ENCODE measurements at places on chromosomes 12 and 14. TPM values are rescaled to one million over a fixed set of nuclear protein-coding genes. Genes with fewer than 3 reads are reported as not detected.
A peak's percentile ranks its signal among the peaks of the same experiment; 100 is the strongest.

Gene ENDOU
- total RNA-seq = not detected

Gene ZNF10
- total RNA-seq = 10.9 TPM

Gene IFT81
- 6.3 TPM for total RNA-seq

Gene PLEKHG7
- 1.3 TPM for total RNA-seq

Gene MYO1H
- total RNA-seq = not detected

Gene DCN
- total RNA-seq = 1.6 TPM

Gene P2RX7
- total RNA-seq = 9.1 TPM

Gene RIPK3
- 26.4 TPM for total RNA-seq

Gene OTX2
- total RNA-seq = not detected

Gene HRK
- 0.34 TPM for total RNA-seq

Gene TEX52
- total RNA-seq = not detected

Gene TESPA1
- total RNA-seq = 13.8 TPM

Gene AQP2
- total RNA-seq = not detected

Gene GPR132
- total RNA-seq = 33.7 TPM

Gene SLC39A2
- total RNA-seq = not detected

Gene KLRC2
- 3.2 TPM for total RNA-seq

Gene ATXN2
- 61.0 TPM for total RNA-seq

Gene GPR68
- 3.2 TPM for total RNA-seq

Gene BCL2L2
- total RNA-seq = 24.9 TPM

Gene CAMKK2
- 85.1 TPM for total RNA-seq

Gene SIX6
- total RNA-seq = not detected

Gene LRTM2
- not detected for total RNA-seq

DNA sequence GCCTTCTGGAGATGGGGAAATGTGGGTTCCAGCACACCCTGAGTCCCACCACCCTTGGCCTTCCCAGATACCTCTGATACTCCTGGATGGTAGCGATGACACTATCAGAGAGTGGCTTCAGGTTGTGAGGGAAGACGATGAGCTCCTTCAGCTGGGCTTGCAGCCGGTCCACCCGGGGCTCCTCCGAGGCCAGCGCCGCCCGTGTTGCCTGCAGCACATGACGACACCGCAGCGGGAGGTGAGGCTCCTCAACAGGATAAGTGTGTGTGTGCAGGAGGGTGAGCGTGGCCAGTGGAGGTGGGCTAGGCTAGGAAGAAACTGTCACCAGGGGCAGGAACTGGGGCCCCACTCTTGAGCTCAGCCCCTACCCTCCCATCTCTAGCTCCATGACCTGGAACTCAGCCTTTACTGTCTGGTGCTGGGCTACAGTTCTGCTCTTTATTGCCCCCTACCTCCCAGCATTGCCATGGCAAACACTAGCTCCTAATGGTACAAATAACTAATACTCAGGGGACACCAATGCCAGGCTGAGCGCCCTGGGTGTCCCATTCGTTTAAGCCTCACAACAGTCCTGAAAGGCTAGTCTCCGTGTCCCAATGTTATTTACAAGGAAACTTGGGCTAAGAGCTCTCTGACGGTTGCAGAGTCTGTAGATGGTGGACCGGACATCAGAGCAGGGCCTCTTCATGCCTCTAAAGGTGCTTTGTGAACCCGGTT, 64.1 kb downstream of the SYNE3 start:
- DNase-seq = no peak

DNA sequence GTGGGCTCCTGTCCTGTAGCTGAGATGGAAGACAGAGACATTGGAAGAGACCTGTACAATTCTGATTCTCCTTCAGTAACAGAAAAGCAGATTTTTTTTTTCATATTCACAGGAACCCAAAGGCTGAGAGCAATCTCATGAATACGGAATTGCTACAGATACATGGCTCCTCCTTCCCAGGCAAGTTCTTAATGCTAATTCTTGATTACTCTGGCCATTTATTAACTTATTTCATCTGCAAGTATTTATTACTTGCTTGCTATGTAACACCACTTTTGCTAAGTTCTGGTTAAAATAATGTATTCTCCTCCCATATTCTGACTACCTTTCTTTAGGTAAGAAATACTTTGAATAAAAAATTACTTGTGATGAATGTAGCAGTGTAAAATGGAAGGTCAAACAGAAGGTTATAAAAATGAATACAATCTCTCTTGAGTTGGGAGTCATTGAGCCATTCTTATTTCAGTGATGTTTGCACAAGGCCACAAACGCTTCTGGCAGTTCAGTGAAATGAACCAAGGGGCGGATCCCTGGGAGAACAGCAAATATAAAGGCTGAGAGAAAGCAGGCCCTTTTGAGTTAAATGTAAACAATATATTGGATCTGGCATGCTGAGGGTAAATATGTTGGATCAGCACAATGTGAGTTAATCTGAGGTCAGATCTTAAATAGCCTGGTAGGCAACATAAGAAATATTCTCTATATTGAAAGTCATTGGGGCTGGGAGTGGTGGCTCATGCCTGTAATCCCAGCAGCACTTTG, 37.6 kb downstream of the MUCL1 start:
- no peak for DNase-seq

DNA sequence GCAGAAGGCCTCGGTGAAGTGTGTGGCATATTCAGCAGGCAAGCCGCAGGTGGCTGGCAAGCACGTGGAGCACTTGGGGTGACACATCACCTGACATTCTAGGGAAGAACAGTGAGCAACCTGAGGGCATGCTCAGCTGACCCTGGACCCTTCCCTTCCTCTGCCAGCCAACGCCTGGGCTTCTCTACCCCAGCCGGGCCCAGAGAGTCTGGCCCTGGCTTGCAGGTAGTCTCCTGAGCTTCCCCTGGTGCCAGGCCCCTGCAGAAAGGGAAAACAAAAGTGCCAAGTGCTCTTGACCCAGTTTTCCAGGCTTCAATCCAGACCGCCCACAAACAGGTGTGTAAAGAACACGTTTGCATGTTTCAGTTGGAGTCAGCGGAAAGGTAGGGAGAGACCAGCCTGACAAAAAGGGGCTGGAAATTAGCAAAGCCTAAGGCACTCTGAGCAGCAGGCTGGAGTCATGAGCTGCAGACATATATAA, 45.7 kb downstream of the PRKAB1 start:
- DNase-seq = no peak

- DNase-seq = no peak
Measured at GRCh38 chr12:88733008-88733407, 152.7 kb upstream of the KITLG start.

GRCh38 chr14:43184540-43184939, 1322.5 kb downstream of the FSCB start:
- no peak for DNase-seq

DNA sequence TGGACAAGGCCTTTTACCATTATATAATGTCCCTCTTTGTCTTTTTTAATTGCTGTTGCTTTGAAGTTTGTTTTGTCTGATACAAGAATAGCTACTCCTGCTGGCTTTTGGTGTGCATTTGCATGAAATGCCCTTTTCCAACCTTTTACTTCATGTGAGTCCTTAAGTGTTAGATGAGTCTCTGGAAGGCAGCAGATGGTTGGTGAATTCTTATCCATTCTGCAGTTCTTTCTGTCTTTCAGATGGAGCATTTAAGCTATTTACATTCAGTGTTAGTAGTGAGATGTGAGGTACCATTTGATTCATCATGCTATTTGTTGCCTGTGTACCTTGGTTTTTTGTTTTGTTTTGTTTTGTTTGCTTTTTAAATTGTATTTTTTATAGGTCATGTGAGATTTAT, 208.3 kb downstream of the GPHN start:
- no peak for DNase-seq

DNA sequence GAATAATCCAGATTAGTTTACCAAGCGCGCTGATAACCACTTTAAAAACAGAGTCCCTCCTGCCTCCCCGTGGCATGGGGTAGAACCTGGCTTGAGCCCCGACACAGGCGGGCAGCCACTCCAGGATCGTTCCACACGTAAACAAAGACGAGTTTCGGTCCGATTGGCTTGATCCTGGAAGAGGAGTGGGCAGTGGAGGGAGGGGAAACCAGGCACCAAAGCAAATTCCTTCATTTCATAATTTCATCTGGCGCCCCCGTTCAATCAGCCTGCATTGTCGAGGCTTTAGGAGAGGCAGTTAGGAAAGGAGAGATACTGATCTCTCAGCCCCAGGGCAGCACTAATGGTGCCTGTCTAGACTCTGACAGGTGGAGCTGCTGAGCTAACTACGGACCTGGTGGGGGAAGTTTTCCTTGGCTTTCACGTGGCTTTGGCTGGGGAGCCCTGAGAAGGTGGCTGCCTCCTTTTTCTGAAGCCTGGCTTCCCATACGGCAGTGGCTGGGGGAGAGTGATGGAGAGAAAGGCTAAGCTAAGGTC, 751 bp upstream of the GPRC5A start:
- DNase-seq = no peak

- DNase-seq = no peak
Measured at GRCh38 chr12:19792028-19792427, 352.7 kb downstream of the AEBP2 start.

- DNase-seq = no peak
Measured at GRCh38 chr12:109927622-109928021, 27.5 kb downstream of the TCHP start.

- DNase-seq = no peak
Measured at GRCh38 chr12:105576261-105576660, 245.8 kb downstream of the C12orf75 start.

DNA sequence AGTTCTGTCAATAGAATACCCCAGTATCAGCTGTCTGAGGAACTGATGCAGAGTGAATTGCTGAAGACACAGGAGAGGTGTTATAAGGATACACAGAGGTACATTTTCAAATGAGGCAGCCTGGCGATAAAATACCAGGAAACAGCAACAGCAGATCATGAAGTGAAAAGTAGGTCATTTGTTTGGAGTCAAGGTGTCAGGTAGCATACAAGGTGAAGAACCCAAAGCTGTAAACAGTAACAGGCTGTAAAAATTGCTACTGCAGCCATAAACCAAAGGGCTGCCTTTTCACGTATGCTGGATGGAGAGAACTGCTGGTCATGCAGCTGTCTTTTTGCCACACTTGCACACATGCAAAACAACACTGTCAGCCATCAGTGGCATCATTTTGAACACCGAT, 9.3 kb upstream of the TWF1 start:
- DNase-seq = no peak

DNA sequence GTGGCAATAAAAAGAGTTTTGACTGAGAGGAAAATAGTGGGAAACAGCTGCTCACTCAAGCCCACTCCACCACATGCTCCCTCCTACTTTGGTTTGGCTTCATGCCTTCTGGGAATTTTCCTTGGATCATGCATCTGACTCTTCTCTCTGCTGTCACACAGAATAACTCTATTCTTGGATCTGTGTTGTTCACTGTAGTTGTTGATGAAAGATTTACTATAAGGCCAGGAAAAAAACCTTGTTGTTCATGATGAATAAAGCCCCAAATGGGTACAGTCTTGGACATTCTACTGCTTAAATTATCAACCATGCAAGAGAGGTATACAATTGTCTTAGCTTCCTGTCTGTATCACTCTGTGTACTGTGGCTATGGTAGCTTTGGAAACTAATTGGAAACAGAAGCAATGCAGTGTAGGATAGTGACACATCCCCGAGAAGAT, 70.5 kb downstream of the TMX1 start:
- no peak for DNase-seq

GRCh38 chr14:104870368-104871144, 5.5 kb downstream of the CEP170B start:
- DNase-seq = peak; percentile 72

- no peak for DNase-seq
Measured at GRCh38 chr12:87160848-87161601, 868.2 kb downstream of the C12orf50 start.

- DNase-seq = no peak
Measured at GRCh38 chr12:76634133-76634532, 74.6 kb upstream of the OSBPL8 start.

DNA sequence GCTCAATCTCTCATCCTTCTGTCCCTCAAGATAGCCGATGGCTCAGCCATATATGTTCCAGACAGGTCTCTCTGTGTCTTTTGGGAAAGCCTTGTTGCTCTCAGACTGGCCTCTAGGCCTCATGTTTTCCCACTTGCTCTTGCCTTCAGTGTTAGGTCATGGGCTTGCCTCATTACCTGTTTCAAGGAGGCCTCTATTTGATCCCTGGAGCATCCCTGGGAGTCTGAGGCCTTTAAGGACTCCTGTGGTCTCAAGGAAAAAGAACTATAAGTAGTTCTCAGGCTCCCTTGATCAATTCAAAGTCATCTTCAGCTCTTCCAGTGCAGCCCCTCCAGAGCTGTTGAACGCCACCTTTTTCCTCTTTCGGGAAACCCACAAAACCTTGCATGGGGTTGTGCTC, 47.9 kb downstream of the NTF3 start:
- DNase-seq = no peak

DNA sequence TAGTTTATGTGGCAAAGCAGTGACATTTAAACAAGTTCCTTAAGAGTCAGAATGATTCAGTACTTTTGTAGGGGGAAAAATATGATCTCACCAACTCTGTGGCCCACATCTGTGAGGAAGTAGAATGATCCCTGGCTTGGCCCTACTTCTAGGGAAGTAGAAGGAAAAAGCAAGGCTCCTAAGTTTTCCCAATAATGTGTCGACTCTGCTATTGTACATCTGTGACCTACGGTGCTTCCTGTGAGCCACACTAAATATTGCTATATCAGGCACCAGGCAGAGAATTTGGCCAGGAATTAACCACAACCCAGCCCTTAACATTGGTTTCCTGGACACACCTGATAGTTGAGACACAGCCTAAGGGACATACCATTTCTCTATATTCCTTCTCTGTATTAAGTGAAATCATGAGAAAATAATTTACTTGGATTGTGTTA, 9.3 kb upstream of the NID2 start:
- no peak for DNase-seq

- DNase-seq = no peak
Measured at GRCh38 chr12:57803319-57803893, 15.1 kb downstream of the AVIL start.

GRCh38 chr14:93683226-93683625, 105.1 kb downstream of the PRIMA1 start:
- no peak for DNase-seq

GRCh38 chr12:62533755-62534107, 67.1 kb downstream of the MON2 start:
- no peak for DNase-seq

All from spleen (tissue), 13 donors.